Activated naive CD8-positive, alpha-beta T cell treated with anti-CD3 and anti-CD28 coated beads, Interleukin-2, amount 50 U/mL, for 16 hours (primary cell): ENCODE measurements at places on chromosomes 5 and 9.

- no peak for DNase-seq
These were observed 218.3 kb downstream of the PBX3 start for GRCh38 chr9:125965477-125965876.

- DNase-seq: no peak
These were observed 46.1 kb upstream of the ZBED3 start for GRCh38 chr5:77133061-77133758.

DNA sequence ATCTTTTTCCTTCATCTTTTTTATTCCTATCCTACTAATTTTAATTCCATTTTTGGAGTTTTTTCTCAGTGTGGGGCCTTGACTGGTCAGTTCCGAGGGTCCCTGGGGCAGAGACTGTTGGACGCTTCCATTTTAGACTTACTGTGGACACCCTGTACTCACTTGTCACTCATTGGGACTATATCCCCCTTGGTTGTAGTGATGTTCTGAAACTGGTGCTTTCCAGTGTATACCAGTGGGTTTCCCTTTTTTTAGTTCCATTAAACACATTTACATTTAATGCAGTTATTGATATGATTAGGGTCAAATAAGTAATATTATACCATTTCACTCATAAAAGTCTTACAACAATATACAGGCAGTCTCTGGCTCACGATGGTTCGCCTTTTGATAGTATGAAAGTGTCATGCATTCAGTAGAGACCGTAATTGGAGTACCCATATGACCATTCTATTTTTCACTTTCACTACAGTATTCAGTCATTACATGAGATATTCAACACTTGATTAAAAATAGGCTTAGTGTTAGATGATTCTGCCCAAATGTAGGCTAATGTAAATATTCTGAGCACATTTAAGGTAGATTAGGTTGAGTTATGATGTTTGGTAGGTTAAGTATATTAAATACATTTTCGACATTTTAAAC, 46.0 kb downstream of the CNOT6 start:
- DNase-seq: no peak

DNA sequence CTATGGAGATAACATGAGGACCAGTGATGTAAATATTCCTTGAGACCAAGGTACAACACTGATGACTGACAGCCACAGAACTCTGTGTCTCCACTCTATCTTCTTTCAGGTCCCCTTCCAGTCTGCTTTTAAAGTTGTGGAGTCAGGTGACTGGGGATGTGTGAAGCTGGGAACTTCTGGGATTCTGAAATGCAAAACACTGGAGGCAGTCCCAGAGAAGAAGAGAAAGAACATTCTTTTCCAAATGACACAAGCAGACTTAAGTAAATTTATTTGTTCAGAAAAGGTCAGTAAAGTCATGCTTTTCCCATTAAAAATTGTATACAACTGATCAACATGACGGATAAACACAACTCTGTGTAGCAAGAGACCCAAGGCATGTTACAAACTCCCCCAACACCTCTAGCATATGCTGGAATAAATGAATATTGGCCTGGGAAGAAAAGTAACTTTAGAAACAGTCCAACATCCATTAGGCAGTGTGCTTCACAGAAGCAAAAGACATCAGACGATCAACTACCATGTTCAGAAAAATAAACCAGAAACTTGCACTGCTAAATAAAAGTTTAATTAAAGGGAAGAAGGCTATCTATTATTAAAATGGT, 92.4 kb upstream of the IFNK start:
- DNase-seq: no peak

GRCh38 chr5:71482132-71482531, 26.7 kb downstream of the BDP1 start:
- DNase-seq: no peak

DNA sequence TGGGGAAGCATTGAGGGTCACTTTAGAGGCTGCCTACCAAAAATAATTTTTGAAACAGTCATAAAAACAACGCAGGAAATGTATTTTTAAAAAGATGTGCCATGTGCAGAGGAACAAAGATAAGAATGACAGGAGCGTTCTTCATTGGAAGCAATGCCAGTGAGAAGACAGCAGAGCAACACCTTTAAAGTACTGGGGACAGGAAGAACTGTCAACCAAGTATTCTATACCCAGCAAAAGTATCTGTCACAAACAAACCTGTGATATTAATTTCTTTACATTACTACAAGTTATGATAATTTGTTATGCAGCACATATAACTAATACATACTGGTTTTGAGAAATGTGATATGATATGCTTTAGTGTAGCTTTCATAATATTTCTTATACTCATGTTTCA, 675.6 kb downstream of the IRX1 start:
- no peak for DNase-seq

DNA sequence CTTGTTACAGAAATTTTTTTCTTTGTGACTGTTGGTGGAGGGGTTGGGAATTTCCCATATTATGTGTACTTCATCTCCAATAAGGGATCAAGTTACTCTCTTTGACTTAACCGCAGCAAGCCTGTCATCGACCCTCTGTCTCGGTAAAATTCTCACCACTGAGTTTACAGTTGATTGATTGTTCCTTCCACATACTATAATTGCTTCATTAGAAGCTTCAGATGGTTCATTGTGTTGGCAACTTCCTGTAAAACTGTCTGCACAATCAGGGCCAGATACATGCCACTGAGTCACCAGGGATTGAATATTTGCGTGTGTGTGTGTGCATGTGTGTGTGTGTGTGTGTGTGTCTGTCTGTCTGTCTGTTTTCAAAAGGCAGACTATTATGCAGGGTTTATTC, 176.6 kb downstream of the ZNF462 start:
- no peak for DNase-seq

- no peak for DNase-seq
These were observed 44.5 kb downstream of the DAPK1 start for GRCh38 chr9:87542141-87542540.

GRCh38 chr5:92944337-92944736, 636.7 kb downstream of the NR2F1-AS1 start:
- DNase-seq: no peak

DNA sequence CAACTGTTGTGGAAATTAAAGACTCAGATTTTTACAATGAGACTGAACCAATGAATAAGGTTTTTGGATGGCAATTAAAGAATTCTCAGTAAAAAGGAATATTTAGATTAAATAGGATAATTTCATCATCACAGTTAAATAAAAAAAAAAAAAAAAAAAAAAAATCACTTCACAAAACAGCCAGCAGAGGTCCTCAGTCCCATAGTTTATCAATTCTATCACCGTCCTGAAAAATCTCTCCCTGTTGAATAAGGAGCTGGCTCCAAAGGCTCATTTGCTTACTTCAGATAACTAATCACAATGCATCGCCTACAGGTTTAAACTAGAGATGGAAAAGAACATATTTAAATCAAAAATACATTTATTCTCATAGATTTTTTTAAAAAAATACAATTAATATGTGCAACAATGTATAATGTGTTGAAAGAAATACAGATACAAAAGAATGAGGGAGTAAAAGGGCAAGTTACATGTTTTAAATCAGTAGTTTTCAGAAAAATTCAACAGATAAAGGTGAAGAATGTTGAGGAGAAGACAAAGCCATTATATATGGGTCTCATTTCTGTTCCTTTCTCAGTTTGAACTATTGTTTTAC, 175.8 kb upstream of the CHD1 start:
- no peak for DNase-seq

- no peak for DNase-seq
These were observed 183.8 kb downstream of the PJA2 start for GRCh38 chr5:109225716-109226625.

DNA sequence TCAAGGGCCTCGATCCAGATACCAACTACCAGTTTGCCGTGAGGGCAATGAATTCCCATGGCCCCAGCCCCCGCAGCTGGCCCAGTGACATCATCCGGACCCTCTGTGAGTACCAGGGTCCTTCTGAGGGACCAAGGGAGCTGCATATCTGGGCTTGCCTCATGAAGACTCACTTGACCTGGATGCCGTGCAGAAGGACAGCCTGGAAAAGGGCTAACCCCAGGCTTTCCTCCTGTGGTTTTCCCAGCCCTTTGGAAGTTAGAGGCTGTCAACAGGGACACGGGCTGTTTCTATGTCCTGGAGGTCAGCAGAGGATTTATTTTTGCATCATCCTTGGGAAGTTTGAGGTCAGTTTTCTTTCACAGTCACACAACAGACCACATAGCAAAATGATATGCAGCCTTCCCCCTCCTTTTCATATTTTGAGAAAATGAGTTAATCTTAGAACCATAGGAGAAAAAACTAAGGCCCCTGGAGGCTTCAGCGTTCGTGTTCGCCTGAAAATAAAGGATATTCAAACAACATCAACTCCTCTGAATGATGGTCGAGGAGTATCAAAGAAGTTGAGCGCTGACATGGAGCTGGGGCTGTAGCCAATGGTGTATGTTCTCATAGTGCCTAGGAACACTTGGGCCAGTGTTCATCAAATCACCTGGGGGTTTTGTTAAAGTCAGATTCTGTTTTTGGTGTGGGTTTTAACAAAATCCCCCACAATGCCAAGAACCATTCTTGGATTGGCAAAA, 112.2 kb downstream of the EGFLAM start:
- no peak for DNase-seq

DNA sequence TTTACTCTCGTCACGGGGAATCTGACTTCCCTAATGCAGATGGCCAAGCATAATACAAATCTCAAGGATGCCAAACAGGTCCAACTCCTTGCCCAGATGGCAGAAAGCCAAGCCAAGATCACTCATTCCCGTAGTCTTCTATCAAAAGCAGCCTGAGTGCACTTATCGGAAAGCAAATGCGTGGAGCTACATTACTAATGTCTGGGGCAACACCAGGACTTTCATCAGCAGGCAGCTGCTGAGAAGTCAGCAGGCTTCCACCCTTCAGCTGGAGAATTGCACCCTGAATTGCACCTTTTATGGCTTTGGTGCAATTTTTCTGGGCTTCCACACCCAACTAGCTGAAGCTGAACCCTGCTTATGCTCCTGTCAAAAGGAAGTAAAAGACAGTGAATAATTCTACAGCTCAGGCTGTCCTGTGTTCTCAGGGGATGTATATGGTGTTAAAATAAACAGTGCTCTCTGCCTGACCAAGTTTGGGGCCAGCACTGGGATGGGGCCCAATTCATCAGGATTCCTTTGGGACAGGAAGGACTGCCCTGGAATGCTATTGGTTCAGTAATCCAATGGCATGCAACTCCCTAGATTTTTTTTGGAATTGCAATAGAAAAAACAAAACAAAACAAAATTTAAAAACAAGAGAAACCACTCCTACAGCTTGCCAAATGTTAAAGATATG, 92.6 kb downstream of the DPYSL3 start:
- DNase-seq: no peak

GRCh38 chr5:170791325-170791954, 7.9 kb downstream of the GABRP start:
- no peak for DNase-seq

- no peak for DNase-seq
These were observed 1.3 kb downstream of the PSAT1 start for GRCh38 chr9:78298046-78298765.

GRCh38 chr9:123327697-123328100, 28.3 kb upstream of the CRB2 start:
- no peak for DNase-seq

DNA sequence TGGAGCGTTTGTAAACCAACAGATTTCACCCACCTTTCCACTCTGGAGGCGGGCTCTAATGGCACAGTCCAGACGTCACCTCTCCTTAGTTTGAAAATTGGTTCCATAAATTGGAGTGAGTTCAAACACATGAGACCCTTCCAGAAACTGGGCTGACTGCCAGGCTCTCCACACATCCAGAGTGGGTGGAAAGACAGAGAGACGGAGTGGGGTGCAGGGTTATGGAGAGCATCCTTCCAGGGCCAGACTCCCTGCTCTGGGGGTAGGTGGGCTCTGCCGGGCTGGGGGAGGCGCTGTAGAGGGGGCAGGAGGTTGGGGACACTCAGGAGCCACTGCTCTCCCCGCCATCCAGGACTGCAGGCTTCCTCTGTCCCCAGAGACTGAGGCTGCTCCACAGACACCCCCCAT, 104.7 kb upstream of the PHYKPL start:
- no peak for DNase-seq

DNA sequence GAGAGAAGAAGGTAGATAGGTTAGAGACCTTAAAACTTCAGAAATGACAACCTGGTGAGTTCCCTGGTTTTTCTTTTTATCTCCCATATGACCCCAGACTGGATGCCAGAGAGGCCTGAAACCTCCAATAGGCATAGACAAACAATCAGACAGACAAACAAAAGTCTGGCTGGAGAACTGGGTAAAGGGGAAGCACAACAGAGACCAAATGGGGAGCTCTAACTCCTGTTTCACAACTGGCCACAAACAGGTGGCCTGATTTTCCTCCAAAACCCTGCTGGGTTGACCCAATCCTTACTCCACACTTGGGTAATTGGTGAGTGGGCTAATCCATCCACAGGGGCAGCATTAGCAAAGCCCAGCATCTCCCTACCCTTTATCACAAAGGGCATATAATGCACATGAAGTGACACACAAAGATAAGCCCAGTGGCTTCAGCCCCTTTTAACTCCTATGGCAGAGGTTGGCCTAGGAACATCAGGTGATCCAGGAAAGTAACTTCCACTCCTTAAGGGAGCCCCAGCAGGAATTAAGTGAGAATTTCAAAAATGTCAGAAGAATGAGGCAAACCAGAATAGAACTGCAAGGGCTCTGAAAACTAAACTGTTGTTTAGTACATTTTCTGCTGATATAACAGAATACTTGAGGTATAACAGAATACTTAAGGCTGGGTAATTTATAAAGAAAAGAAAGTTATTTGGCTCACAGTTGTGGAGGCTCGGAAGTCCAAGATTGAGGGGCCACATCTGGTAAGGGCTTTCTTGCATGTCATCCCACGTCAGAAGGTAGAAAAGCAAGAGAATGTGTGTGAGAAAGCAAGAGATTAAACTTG, 60.9 kb upstream of the ROR2 start:
- DNase-seq: no peak

DNA sequence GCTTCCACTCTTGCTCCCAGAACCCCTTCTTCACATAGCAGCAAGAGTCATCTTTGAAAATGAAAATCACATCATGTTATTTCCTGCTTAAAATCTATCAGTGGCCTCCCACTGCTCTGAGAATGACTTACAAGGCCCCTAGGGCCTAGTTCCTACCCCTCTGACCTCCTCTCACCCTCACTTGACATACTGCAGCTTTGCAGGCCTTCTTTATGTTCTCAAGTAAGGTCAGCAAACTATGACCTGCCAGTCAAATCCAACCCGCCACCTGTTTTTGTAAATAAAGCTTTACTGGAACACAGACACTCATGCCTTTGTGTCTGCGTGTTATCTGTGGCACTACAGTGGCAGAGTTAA, 185.7 kb downstream of the NR3C1 start:
- no peak for DNase-seq
